ENCODE measurements at places on chromosomes 5 and 9.

DNA sequence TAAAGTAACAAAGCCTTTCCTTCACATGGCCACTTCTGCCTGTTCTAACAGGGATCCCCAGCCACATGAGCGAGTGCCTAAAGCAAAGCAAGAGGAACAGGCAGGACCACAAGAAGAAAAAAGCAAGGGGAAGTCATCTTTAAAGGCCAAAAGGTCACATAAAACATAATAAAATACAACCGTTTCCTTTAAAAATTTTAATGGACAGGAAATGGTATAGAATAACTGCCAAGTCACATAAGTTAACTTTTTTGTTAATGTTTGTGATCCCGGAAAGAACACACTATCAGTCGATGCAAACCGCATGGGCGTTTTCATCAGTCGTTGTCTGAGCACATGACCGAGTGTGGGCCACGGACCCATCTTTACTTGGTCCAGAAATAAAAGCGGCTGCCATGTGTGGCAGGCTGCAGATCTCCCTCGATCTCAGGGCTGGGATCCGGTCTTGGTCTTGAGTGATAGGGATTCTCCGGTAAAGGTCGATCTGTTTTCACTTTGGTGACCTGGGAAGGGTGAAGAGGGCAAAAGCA lies 15.6 kb downstream of the NDUFA8 start:
- no peak for DNase-seq

GRCh38 chr5:168976311-168976970 lies 324.5 kb downstream of the SLIT3 start:
- DNase-seq: no peak

DNA sequence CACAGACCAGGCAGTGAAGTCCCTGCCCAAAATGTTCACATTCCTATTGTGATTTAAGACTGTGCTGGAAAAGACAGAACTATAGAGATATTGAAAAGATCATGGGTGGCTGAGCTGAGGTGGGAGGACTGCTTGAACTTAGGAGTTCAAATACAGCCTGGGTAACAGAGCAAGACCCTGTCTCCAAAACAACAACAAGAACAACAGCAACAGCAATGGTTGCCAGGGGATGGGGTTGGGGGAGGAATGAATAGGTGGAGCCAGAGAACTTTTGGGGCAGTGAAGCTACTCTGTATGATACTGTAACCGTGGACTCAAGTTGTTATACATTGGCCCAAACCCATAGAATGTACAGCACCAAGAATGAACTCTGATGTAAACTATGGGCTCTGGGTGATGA lies 88.2 kb downstream of the DCP2 start:
- DNase-seq: no peak

- no peak for DNase-seq
Measured at GRCh38 chr9:131721076-131721475, 18.8 kb downstream of the RAPGEF1 start.

- DNase-seq: no peak
Measured at GRCh38 chr9:76431601-76432000, 27.4 kb upstream of the GCNT1 start.

DNA sequence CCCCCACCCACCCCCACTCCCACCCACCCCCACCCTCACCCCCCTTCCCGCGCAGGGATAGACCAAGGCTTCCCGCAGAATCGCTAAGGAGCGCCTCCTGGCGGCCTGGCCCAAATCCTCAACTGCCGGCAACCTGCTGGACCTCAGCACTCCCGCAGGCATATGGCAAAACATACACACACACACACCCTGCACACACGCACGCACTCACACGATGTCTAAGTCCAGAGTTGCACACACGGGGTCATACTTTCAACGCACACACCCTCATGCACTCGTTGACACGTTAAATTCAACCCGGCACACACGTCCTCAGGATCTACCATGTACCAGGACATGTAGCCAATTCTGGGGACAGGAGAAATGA lies 1.7 kb downstream of the CPLX2 start:
- DNase-seq: peak; percentile 38

DNA sequence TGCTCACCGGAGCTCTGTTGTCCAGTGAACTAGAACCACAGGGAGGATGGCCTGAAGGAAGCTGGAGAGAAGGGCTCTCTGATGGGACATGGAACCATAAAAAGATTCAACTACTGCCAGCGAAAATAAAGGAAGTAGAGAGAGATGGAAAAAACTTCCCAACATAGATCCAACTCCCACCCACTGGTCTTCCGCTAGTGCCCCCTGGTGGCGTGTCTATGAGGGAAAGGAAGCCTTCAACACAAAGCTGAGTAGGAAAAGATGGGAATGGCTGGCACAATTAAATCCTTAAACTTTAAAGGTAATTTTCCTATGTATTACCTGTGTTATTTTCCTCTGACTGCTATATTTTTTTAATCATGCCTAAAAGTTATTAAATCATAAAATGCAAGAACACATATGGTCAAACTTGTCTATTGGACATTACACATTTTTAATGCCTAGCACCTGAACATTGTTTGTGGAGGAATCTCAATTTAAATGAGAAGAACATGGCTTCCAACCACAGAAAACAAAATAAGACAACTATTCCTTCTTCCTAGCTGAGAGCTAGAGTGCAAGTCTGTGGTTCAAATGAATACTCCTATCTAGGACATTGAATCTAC lies 51.5 kb downstream of the CEP120 start:
- no peak for DNase-seq

DNA sequence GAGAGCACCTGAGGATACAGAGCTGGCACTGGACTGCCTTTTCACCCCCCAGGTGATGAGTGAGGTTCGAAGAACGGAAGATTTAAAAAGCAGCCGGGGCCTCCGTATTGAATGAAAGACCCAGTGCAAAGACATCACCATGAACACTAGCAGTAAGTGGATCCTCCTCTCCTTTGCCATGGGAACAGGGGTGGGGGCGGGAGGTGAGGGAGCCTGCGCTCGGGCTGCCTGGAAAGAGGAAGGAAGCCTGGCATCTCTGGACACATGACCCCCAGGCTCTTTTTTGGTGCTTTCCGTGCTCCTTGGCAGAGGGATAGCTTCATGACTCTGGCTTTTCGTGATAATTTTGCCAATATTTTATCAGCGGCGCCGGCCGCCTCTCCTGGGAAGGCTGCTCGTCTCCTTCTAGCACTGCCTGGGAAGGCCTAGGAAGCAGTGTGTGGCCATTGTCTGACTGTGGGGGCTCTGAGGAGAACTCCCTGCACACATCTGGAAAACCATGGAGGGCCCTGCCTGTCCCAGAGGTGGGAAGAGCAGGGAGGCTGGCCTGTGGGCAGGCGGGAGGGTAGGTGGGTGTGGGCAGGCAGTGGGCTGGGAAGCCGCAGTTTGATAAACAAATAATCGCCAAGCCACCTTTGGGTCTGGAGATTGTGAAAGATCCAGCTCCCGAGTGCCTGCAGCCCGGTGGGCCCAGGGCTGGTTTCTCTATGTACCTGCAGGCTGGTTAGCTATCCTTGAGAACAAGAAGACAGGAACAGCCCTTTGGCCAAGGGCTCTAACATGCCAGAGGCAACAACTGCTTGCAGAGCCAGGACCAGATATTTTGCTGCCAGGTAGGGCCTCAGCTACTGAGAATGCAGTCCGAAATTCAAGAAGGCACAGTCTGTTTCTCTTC lies 911 bp downstream of the ABLIM3 start:
- DNase-seq: no peak

- DNase-seq: peak; percentile 93
Measured at GRCh38 chr9:34379334-34380033, 2.8 kb upstream of the MYORG start.

DNA sequence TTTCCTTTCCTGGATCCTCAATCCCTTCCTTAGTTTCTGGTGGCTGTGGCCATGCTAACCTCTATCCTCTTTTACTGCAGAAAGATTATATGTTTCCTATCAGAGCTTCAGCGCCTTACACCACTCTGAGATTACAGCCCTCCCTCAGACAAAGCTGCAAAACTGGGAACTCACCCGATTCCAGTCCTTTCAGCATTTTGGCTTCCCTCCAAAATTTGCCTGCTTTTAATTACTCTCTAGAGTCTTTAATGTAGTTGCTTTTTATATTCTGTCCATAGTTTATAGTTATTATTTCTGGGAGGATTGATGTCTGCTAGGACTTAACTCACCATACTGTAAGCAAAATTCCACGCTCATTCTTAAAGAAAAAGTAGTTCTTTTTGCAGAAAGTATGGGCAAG lies 110.2 kb downstream of the NSG2 start:
- no peak for DNase-seq

- DNase-seq: no peak
Measured at GRCh38 chr9:34653151-34654072, 1.4 kb downstream of the IL11RA start.

- no peak for DNase-seq
Measured at GRCh38 chr9:14822666-14823065, 87.6 kb downstream of the FREM1 start.

DNA sequence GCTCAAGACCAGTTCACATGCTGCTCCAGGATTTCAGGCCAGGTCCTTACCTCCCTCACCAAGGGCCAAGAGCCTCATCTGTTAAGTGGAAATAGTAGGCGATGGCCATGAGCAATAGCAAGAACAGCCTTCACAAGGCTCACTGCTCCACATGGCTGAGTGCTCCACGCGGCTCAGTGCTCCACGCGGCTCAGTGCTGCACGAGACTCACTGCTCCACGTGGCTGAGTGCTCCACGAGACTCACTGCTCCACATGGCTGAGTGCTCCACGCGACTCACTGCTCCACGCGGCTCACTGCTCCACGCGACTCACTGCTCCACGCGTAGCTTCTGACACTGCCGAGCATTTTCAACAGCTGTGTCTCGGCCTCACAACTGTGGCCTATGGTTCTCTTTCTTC lies 36.4 kb upstream of the ADAMTS2 start:
- no peak for DNase-seq

GRCh38 chr9:19145881-19146280 lies 18.6 kb upstream of the PLIN2 start:
- no peak for DNase-seq

DNA sequence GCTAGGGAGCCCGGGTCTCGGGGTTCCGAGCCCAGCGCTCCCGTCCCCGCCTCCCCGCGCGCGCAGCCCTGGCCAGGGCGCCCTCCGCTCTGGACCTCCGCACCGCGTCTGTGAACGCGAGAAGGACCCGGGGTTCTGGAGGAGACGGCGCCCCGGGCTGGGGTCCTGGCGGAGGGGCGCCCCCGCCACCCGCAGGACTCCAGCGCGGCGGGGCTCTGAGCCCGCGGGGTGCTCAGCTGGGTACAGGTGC lies 431 bp downstream of the TMOD1 start:
- DNase-seq: no peak

DNA sequence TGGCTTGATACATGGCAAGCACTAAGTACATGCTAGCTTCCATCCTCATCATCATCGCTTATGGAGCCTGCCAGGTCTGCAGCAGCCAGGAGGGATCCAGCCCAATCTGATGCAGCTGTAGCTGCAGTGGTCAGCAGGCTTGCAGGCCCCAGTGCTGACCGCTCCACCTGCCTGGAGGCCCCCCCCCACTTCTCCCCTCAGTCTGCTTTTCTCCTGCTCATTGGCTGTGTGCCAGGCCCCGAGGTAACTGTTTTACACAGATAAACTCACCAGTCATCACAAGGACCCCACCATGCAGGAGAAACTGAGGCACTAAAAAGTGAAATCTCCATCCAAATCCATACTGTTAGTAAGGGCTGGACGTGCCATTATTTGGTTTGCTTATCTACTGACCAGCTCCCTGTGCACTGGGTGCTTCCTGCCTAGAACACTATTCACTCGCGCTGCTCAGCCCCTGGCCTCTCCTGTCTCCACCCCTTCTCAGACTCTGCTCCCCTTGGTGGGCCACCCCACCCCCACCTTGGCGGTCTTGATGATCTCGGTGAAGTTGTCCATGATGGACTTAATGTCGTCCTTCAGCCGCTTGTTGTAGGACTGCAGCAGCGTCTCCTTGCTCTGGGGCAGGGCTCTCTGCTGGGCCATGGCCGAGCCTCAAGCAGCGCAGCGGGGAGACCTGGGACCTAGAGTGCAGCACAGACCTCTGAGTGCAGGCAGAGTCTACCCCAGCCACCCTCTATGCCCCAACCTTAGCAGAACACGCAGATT lies 1.7 kb downstream of the MED22 start:
- no peak for DNase-seq

DNA sequence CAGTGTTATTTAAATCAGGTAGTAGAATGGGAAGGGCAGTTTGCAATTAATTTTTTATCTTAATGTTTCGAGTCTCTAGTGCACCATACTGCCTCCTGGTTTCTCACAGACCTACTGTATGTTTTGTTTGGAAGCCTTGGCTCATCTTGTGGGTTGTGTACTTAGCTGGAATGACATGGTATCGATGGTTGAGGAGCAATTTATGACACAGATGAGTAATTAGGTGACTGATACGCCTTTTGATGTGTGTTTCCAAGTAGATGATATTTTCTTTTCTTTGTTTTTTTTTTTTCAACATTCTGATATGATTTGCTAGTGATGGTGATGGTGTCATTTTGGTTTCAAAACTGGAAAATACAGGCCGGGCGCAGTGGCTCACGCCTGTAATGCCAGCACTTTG lies 16.1 kb downstream of the BASP1 start:
- DNase-seq: no peak

DNA sequence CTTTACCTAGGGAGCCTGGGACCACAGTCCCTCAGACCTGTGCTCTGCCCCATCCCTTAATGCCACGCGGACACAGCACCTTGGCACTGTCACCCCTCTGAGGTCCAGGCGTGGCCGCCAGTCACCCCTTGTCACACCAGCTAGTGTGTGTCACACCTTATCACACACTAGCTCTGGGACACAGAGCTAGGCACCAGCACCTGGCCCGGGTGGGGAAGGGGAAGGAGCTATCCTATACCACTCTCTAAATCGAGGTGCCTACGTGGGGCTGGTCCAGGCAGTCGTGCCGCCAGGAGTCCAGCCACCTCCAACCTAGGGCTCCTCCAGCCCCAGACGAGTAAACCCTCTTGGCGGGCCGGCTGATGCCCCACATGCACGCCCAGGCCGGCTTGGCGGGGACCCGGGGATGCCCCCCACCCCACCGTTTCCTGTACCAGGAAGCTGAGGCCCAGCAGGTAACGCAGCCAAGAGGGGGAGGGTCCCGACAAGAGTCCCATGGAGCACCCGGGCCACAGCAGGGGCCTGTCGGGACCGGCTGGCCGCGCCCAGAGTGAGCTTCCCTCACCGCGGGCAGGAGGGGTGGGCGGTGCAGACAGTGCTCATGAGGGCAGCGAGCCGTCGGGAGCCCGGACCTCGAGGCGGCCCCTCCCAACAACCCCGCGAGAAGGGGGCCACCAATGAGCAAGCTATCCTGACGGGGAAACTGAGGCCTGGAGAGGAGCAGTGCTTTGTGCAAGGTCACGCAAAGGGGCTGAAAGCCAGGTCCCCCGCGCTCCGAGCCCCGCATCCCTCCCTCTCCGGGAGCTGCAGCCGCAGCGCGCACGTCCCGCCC lies 550 bp downstream of the CORO2A start:
- DNase-seq: peak; percentile 41

DNA sequence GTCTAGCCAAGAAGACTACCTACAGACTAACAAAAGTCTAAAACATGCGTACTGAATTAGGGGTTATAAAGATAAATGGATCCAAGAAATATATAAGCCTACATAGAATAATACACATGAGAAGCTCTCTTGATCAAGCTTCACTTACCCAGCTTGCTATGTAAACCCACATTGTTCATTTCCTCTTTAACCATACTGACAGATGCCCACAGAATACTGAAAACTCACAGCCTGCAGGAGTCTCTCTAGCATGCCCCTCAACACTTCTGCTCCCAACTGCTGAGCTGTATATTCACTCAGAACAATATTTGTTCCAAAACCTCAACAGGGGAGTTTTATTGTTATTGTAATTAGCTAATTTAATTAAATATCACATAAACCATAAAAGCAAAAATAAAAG lies 52.4 kb downstream of the RFX3 start:
- DNase-seq: no peak

- no peak for DNase-seq
Measured at GRCh38 chr9:81814401-81814793, 113.8 kb upstream of the SPATA31D4 start.

All from GM20000 (cell line).